Bladder microvascular endothelial cell (primary cell): ENCODE measurements at places on chromosomes 4 and X. TPM values are rescaled to one million over a fixed set of nuclear protein-coding genes. Genes with fewer than 3 reads are reported as not detected.

The SCD5 gene
- total RNA-seq: 23.5 and 42.7 TPM in 2 replicates

The GAGE12F gene
- not detected in 2 replicates for total RNA-seq

The RENBP gene
- 16.5 and 28.8 TPM in 2 replicates for total RNA-seq

The CT45A5 gene
- total RNA-seq: not detected in 2 replicates

The BLOC1S4 gene
- 7.6 and 9.4 TPM in 2 replicates for total RNA-seq

The GYPE gene
- 0.16 and 0.44 TPM in 2 replicates for total RNA-seq

The PDLIM3 gene
- total RNA-seq: 13.0 and 47.0 TPM in 2 replicates

The GLRA3 gene
- not detected in 2 replicates for total RNA-seq

The GAGE12H gene
- total RNA-seq: not detected in 2 replicates

The GDPD2 gene
- total RNA-seq: not detected in 2 replicates

The NBDY gene
- total RNA-seq: 3.2 and 6.6 TPM in 2 replicates

The DIAPH2 gene
- total RNA-seq: 19.4 and 30.8 TPM in 2 replicates

The SMIM31 gene
- not detected in 2 replicates for total RNA-seq

The EIF2S3 gene
- 170 and 173 TPM in 2 replicates for total RNA-seq

The XK gene
- total RNA-seq: under 0.01 TPM in 2 replicates

The ALPK1 gene
- total RNA-seq: 4.2 and 5.3 TPM in 2 replicates

The HS3ST1 gene
- 0.16 and 1.1 TPM in 2 replicates for total RNA-seq

The AMTN gene
- total RNA-seq: not detected in 2 replicates

The SPANXD gene
- total RNA-seq: not detected in 2 replicates

The SSX4 gene
- not detected in 2 replicates for total RNA-seq

The UGT2B7 gene
- total RNA-seq: not detected in 2 replicates

The SAGE1 gene
- not detected in 2 replicates for total RNA-seq

The POU3F4 gene
- total RNA-seq: not detected in 2 replicates

The SPACA5 gene
- not detected in 2 replicates for total RNA-seq

The KLHL4 gene
- total RNA-seq: 3.9 and 87.8 TPM in 2 replicates

The RTL9 gene
- not detected in 2 replicates for total RNA-seq
